ENCODE measurements at places on chromosomes 11 and 22.

DNA sequence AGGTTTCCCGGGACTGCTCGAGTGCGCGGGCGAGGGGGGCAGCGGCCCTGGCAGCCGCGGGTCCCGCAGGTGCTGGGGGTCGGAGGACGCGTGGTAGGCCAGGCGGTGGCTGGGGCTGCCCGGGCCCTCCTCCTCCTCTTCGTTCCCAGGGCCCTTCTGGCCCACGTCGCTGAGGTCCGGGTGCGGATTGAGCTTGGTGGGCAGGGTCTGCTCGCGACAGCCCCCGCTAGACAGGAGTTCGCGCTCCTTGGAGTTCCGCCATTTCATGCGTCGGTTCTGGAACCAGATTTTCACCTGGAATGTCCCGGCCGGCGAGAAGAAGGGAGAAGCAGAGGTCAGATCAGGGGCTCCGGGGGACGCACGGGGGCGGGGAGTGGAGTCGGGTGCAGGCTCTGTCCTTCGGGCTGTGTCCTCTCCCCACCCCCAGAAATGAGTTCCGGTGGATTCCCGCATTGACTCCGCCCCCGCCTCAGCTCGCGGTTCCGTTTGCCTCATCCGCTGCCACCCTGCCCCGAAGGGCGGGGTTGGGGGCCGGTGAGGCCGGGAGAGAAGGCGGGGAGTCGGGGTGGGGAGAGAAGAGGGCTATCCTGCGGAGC lies 3.9 kb downstream of the DBX1 start:
- DNase-seq, result peak; percentile 32

DNA sequence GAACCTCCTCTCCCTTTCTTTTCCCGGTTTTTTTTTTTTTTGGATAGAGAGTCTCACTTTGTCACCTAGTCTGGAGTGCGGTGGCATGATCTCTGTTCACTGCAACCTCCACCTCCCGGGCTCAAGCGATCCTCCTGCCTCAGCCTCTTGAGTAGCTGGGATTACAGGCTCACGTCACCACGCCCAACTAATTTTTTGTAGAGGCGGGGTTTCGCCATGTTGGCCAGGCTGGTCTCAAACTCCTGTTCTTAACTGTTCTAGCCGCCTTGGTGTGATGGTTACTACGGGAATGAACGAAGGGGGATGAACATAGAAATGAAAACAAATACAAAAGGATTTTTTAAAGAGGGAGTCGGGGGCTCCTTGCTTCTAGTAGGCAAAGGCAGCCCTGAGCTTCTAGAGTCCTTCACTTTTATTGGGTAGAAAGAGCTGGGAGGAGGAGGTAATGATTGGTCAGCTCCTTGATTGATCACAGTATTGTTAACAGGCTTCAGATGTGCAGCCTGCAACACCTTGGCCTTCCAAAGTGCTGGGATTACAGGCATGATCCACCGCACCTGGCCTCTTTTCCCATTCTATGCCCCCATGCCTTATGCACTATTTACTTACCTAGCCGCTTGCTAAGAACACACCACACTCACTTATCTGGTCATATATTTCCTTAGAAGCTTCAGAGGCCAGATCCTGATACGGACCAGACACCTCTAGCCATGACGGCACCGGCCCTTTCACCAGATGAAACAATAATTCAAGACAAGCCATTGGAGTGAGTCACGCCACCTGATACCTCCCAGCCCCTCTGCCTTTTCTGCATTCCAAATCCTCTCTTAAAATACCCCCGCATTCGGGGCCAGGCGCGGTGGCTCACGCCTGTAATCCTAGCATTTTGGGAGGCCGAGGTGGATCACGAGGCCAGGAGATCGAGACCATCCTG lies 20.7 kb downstream of the SUSD2 start:
- DNase-seq, result no peak

DNA sequence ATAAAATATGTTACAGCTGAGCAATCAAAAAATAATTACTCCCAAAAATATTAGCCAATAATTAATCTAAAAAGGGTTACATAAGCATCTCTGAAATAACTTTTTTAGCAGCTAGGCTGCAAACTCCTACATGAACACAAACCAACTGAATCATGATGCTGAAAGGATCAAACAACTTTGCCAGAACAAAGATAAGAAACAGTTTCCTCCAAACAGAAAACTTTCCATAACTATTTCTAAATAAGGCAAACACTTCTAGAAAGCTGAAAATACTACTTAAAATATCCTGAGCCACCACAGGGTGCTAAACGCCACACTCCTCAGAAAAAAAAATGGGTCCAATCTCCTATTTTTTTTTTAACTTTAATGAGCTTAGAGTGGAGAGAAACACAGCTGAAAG lies 68.6 kb upstream of the ARHGAP32 start:
- DNase-seq, result no peak

DNA sequence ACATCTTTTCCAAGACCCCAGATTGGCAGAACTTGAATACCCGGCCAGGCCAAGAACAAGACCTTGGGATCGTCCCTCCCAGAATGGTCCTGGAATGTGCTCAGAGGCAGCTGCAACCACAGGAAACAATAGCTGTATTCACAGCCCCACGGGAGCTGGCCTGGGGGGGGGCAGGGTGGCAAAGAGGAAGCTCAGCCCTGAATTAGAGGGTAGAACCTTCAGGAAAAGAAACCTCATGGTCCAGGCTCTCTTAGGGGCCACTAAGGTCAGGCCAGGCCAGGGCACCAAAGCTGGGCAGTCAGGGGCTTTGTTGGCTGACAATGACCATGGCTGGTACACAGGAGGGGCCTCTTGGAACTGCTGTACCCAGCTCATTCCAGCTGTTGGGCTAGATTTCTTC lies 17.3 kb downstream of the RPL27A start:
- no peak for DNase-seq

- no peak for DNase-seq
Measured at GRCh38 chr11:11313426-11313825, 39.6 kb downstream of the CSNK2A3 start.

GRCh38 chr22:20650294-20651207 lies 123.4 kb upstream of the SERPIND1 start:
- DNase-seq, result no peak

Measured in stimulated activated CD8-positive, alpha-beta memory T cell treated with anti-CD3 and anti-CD28 coated beads, Interleukin-2, amount 100 ng/mL, for 48 hours (primary cell).